NCI-H1930 (cell line): ENCODE measurements at places on chromosomes 3 and 15.

GRCh38 chr3:48217449-48217848 lies 5.8 kb upstream of the CAMP start:
- no peak for DNase-seq

DNA sequence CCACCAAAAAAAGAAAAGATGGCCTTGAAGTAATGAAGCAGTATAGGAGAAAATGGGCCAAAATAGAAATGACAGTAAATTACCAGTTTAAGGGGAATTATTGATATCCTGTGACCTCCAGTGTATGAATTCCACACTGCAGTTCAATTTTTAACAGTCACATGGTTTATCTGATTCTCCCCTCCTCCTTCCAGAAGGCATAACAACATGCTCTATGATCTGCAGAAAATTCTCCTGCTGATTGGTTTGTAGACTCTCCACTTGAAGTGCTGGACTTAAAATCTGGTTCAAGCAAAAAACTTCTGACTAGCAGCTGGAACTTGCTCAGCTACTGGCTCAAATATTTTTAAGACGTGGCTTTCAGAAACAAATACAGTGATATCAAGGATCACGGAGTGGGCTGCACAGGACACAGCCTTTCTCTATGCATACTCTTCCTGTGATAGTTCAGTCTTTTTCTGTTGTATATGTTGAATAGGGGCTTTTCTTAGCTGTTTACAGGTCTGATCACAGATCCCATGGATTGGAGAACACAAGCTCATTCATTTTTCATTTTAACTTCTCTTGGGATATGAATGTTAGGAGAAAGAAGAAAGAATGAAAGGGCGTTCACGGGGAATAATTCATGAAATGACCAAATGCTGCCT lies 211.5 kb downstream of the LSAMP start:
- no peak for DNase-seq

DNA sequence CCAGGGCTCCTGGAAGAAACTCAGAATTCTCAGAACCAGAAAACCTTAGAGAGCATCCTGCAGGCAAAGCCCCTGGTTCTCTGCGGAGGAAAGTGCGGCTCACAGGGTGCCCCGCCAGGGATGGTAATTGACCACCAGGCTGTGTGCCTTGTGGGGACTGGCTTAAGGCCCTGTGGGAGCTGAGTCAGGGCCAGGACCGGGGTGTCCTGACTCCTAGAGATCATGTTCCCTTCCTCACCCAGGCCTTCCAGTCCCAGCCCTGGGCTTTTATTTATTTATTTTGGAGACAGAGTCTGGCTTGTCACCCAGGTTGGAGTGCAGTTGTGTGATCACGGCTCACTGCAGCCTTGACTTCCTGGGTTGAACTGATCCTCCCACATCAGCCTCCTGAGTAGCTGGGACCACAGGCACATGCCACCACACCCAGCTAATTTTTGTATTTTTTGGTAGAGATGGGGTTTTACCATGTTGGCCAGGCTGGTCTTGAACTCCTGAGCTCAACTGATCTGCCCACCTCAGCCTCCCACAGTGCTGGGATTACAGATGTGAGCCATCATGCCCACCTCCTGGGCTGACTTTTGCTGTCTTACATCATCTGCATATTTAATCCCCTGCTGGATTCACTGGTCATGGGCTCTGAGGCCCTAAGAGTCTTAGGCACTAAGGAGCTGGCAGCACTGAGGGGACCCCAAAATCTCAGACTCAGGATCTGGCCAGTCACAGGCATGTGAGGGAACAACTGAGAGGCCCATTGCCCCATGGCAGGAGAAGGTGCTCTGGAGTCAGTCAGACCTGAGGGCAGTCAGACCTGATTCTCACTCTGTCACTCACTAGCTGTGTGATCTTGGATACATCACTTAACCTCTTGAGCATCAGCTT lies 20.4 kb upstream of the LAMP3 start:
- DNase-seq, result no peak

DNA sequence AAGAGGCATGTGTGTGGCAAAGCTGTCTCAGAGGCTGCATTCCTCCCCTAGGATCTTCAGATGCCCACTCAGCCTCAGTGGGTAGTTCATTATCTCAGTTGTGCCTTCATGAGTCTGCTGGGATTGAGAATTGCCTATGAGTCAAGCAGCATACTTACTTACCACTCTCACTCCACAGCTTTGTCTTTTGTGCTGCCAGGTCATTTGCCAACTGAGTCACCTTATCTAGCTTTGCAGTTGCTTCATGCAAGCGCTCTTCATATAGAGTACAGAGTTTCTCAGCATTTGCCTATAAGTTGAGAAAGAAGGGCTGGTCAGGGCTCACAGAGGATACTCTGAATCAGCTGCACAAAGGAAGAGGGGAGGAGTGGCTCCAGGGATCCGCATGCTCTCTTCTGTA lies 89.5 kb downstream of the MYH15 start:
- DNase-seq, result no peak
